Type B pancreatic cell (in vitro differentiated cells): ENCODE measurements at places on chromosomes 7 and 10. TPM values are rescaled to one million over a fixed set of nuclear protein-coding genes. Genes with fewer than 3 reads are reported as not detected.

PRTFDC1 gene
- 12.4 and 22.9 TPM in 2 replicates for total RNA-seq

DNA sequence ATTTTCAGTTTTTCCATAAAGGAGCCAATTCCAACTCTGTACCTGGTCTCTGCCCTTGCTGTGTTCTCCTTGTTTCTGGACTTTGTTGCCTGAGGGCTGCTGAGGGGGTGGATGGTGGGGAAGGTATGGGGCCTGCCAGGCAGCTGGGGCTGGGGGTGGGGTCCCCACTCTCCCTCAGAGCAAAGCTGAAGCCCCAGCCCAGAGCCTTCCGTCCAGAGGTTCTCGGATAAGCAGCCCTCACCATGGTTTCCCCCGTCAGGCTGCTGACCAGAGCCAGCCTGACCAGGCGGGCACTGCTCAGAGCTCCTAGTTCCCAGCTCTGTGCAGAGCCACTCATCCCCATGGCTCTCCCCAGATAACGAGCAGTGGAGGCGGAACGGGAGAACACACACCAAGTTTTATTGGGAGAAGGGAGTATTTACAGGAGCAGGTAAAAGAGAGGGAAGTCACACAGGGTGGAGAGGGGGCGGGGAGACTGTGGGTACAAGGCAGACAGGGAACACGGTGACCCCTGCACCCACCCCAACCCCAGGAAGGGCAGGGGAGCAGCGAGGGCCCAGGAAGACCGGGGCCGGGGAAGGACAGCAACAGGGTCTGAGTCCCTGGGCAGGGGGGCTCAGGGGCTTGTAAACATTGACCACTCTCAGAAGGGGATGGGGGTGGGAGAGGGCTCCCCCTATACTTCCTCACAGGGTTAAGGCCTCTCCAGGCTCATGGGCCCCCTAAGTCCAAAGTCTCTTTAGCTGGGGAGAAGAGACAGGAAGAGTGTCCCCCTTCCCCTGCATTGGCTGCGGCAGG is 5.8 kb downstream of the GNB2 start:
- H3K4me1 ChIP-seq = peaks cover 10% of the 10 kb centered on the region
- no peaks in the 10 kb centered on the region for H3K27me3 ChIP-seq
- H3K36me3 ChIP-seq = peaks cover 3% of the 10 kb centered on the region

FAM24B gene
- 1.2 TPM in 1 of 2 replicates, not detected in the other for total RNA-seq

GRCh38 chr7:111159426-111159825 is 68.5 kb downstream of the LRRN3 start:
- H3K4me3 ChIP-seq = no peak overlapping the region
- no peaks in the 10 kb centered on the region for H3K4me1 ChIP-seq
- H3K27ac ChIP-seq = no peak overlapping the region
- H3K27me3 ChIP-seq = no peaks in the 10 kb centered on the region

DNA sequence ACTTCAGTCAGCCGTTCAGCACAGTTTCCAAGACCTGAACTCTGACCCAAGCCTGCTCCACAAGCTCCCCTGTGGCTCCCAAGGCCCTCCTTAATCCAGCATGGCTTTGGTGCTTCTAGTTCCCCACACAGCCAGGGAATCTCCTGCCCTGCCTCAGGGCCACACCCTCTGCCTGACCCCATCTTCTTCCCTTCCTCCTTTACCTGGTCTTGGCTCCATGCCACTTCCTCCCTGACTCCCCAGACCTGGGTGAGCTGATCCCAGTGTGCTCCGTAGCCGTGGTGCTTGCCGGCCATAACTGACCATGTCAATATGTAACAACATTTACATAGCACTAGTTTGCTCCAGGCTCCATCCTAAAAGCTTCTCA is 20.0 kb downstream of the TMEM273 start:
- H3K36me3 ChIP-seq = no peaks in the 10 kb centered on the region
- no peak for DNase-seq
- no peak overlapping the region for H3K4me3 ChIP-seq
- peaks cover 27% of the 10 kb centered on the region for H3K27me3 ChIP-seq
- peaks cover 4% of the 10 kb centered on the region for H3K4me1 ChIP-seq

- peaks cover 8% of the 10 kb centered on the region for H3K36me3 ChIP-seq
- no peak overlapping the region for H3K4me3 ChIP-seq
- H3K4me1 ChIP-seq = peaks cover 59% of the 10 kb centered on the region
- H3K27ac ChIP-seq = no peak overlapping the region
Observed at GRCh38 chr7:70726294-70726693, 405.6 kb upstream of the GALNT17 start.

DNA sequence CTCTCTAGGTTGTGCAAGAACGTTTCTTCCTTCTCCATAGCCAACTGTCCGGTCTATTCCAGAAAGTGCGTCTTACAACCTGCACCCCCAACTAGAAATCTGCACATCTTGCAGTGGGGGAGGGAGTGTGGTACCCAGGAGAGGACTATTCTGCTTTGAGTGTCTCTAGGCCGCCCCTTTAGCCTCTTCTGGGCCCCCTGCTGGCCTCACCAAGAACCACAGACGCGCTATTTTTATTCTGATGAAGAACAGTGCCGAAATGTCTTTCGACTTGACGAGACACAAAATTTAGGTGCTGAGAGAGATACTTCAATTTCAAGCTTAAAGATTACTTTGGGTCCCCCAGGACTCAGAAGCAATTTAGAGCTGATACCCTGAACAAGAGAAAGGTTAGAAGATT is 1.0 kb downstream of the CNPY1 start:
- no peak overlapping the region for H3K27ac ChIP-seq
- no peak for DNase-seq
- no peaks in the 10 kb centered on the region for H3K36me3 ChIP-seq
- no peaks in the 10 kb centered on the region for H3K4me1 ChIP-seq

CPA2 gene
- 16.3 and 19.8 TPM in 2 replicates for total RNA-seq

JAZF1 gene
- 3.9 and 4.9 TPM in 2 replicates for total RNA-seq

- no peak for DNase-seq
- no peak overlapping the region for H3K27ac ChIP-seq
- no peak overlapping the region for H3K4me3 ChIP-seq
Observed at GRCh38 chr10:28986117-28986792, 302.6 kb upstream of the LYZL1 start.

MXI1 gene
- total RNA-seq = 17.8 and 34.7 TPM in 2 replicates
